Dorsolateral prefrontal cortex (tissue), 122 donors: ENCODE measurements at places on chromosomes 6 and 20. TPM values are rescaled to one million over a fixed set of nuclear protein-coding genes. Genes with fewer than 3 reads are reported as not detected.

PRDM1 gene
- 3.6 TPM for total RNA-seq

MYL9 gene
- 19.7 TPM for total RNA-seq

SPAG4 gene
- total RNA-seq: 3.8 TPM

UTRN gene
- 73.1 TPM for total RNA-seq

LPA gene
- 4.3 TPM for total RNA-seq

FERMT1 gene
- total RNA-seq: 5.2 TPM

HTR1B gene
- total RNA-seq: 4.7 TPM

RBM24 gene
- 11.4 TPM for total RNA-seq

CTSZ gene
- total RNA-seq: 37.6 TPM

UNC5CL gene
- 1.9 TPM for total RNA-seq

STAU1 gene
- total RNA-seq: 82.3 TPM

B3GALT4 gene
- total RNA-seq: 13.3 TPM

CYP24A1 gene
- total RNA-seq: 1.8 TPM

UBE2V1 gene
- total RNA-seq: 170 TPM

HUS1B gene
- 4.3 TPM for total RNA-seq

AAR2 gene
- total RNA-seq: 14.1 TPM

ZNF165 gene
- 1.3 TPM for total RNA-seq

RBBP9 gene
- 12.1 TPM for total RNA-seq

BHLHE23 gene
- total RNA-seq: not detected

SMLR1 gene
- total RNA-seq: not detected

CDSN gene
- total RNA-seq: not detected

SRSF12 gene
- 13.6 TPM for total RNA-seq

OTOR gene
- not detected for total RNA-seq

GSTA1 gene
- total RNA-seq: 3.1 TPM

RAD21L1 gene
- 1.1 TPM for total RNA-seq

PHACTR3 gene
- total RNA-seq: 93.5 TPM
